Caco-2 (cell line): ENCODE measurements at places on chromosomes 4 and X. TPM values are rescaled to one million over a fixed set of nuclear protein-coding genes. Genes with fewer than 3 reads are reported as not detected.
A peak's percentile ranks its signal among the peaks of the same experiment; 100 is the strongest.

Gene FAM53A
- total RNA-seq: 4.1 and 5.2 TPM in 2 replicates

Gene RRH
- total RNA-seq: 0.34 and 0.37 TPM in 2 replicates

Gene PI4K2B
- total RNA-seq: 22.8 and 25.0 TPM in 2 replicates

Gene NDST3
- not detected in 2 replicates for total RNA-seq

Gene EXOSC9
- total RNA-seq: 32.5 and 32.6 TPM in 2 replicates

- no peaks in the 10 kb centered on the region for H3K27me3 ChIP-seq
- H3K27ac ChIP-seq: peak overlapping the region; percentile 53
- no peak for DNase-seq
- H3K4me1 ChIP-seq: peaks cover 15% of the 10 kb centered on the region; the same call in 1 of the 2 replicates
- H3K36me3 ChIP-seq: no peaks in the 10 kb centered on the region
- H3K4me3 ChIP-seq: no peak overlapping the region
Observed at GRCh38 chr4:140719022-140719421, 37.2 kb downstream of the TBC1D9 start.

GRCh38 chr4:125283707-125284279, 31.0 kb upstream of the FAT4 start:
- no peak for DNase-seq
- no peaks in the 10 kb centered on the region for H3K36me3 ChIP-seq
- H3K4me3 ChIP-seq: no peak overlapping the region
- no peaks in the 10 kb centered on the region for H3K27me3 ChIP-seq

DNA sequence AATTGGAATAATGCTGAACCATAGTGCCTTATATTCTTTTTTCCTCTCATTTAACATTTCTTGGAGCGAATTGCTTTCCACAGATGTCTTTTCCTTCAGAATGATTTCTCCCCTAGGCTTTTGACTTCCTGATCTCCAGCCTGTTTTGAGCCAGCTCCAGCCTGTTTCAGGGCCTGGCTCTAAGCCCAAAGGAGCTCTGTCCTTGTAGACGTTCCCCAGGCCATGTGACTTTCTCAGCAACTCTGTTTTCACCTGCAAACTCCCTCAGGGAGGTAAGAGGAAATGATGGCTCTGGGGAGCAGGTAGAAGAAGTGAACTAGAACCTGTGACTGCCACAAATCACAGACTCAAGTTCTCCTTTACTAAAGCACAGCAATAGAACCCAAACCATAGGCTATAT, 89.1 kb downstream of the AKAP4 start:
- H3K4me1 ChIP-seq: peaks cover 84% of the 10 kb centered on the region
- H3K27me3 ChIP-seq: no peaks in the 10 kb centered on the region
- H3K4me3 ChIP-seq: no peak overlapping the region
- DNase-seq: no peak
- H3K27ac ChIP-seq: peak overlapping the region; percentile 69

DNA sequence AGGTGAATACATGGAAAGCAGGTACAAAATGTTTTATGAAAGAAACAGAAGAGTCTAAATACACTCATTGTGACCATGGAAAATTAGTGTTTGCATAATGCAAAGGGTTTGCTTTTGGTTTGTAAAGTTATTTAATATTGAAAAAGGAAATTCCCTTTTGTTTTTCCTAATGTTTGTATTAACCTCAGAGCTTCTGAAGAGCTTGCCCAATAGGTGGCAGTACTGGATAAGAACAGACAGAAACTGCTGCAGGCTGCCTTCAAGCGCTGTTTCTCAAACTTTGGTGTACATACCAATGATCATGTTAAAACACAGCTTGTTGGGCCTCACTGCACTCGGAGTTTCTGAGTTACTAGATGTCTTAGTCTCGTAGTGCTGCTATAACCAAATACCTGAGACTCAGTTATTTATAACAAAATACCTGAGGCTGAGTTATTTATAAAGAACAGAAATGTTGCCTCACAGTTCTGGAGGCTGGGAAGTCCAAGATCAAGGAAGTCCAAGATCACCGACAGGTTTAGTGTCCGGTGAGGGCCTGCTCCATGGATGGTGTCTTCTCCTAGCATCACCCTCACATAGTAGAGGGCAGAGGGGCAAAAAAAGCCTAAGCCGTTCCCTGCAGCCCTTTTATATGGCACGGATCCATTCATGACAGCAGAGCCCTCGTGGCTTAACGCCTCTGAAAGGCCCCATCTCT, 54.2 kb downstream of the SUPT20HL2 start:
- no peaks in the 10 kb centered on the region for H3K36me3 ChIP-seq
- no peak overlapping the region for H3K4me3 ChIP-seq
- H3K27ac ChIP-seq: no peak overlapping the region
- no peaks in the 10 kb centered on the region for H3K27me3 ChIP-seq
- peak; percentile 29 for DNase-seq

DNA sequence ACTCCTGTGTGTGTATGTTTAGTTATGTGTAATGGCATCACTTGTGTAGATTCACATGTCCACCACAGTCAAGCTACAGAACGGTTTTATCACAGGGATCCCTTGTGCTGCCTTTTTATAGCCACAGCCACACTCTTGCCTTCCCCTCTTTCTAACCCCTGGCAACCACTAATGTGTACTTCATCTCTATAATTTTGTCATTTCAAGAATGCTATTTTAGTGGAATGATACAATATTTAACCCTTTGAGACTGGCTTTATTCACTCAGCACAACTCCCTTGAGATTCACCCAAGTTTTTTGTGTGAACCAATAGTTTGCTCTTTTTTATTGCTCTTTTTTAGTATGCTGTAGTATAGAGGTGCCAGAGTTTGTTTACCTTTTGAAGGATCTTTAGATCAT, 112.1 kb downstream of the CDKL5 start:
- no peaks in the 10 kb centered on the region for H3K4me1 ChIP-seq
- no peak overlapping the region for H3K4me3 ChIP-seq
- H3K27ac ChIP-seq: no peak overlapping the region
- H3K27me3 ChIP-seq: no peaks in the 10 kb centered on the region

DNA sequence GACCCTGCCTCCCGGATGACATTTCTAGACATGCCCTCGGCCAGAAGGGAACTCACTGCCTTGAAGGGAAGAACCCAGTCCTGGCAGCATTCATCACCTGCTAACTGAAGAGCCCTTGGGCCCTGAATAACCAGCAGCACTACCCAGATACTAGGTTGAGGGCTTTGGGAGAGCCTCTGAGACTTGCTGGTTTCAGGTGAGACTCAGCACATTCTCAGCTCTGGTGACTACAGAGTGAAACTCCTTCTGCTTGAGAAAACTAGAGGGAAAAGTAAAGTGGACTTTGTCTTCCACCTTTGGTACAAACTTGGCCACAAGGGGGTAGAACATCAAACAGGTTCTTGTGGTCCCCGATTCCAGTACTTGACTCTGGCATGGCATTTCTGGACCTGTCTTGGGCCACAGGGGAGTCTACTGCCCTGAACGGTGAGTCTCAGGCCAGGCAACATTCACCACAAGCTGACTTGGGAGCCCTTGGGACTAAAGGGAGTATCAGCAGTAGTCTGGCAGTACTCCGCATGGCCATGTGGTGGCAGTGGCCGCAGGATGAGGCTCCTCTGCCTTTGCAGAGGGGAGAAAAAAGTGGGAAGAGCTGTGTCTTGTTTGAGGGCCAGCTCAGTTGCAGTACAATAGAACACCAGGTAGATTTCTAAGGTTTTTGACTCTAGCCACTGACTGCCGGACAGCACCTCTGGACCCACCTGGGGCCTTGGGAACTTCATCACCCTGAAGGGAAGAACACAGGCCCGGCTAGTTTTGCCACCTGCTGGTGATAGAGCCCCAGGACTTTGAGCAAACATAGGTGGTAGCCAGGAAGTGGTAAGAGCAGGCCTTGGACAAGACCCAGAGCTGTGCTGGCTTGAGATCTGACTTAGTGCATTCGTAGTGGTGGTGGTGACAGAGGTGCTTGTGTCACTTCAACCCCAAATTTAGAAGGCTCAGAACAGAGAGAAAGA, 414.8 kb downstream of the OPHN1 start:
- H3K4me1 ChIP-seq: no peaks in the 10 kb centered on the region
- H3K27ac ChIP-seq: no peak overlapping the region
- H3K4me3 ChIP-seq: no peak overlapping the region
- H3K27me3 ChIP-seq: no peaks in the 10 kb centered on the region
- DNase-seq: peak; percentile 21
- no peaks in the 10 kb centered on the region for H3K36me3 ChIP-seq

GRCh38 chr4:6235012-6235411, 34.6 kb upstream of the WFS1 start:
- H3K36me3 ChIP-seq: no peaks in the 10 kb centered on the region
- no peak overlapping the region for H3K4me3 ChIP-seq
- H3K27ac ChIP-seq: no peak overlapping the region
- H3K27me3 ChIP-seq: no peaks in the 10 kb centered on the region
- no peak for DNase-seq
